ENCODE measurements at places on chromosomes 3 and 15.

- DNase-seq = no peak
Measured at GRCh38 chr15:28098360-28098765, 752 bp downstream of the OCA2 start.

- DNase-seq = no peak
Measured at GRCh38 chr3:45967724-45968123, 24.5 kb downstream of the CXCR6 start.

GRCh38 chr3:149536429-149536828, 61.9 kb downstream of the TM4SF4 start:
- no peak for DNase-seq

DNA sequence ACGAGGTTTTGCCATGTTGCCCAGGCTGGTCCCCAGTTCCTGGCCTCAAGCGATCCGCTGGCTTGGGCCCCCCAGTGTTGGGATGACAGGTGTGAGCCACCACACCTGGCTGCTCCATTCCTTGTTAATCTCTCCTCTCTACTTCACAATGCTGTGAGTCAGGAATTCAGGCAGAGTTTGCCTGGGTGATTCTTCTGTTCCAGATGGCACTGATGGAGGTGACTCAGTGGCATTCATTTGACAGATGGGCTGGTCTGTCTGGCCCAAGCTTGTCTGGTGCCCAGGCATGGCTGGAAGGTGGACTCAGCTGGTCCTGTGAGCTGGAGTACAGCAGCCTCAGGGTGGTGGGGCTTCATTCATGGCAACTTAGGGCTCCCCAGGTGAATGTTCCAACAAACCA, 43.2 kb downstream of the SLC6A20 start:
- DNase-seq = no peak

DNA sequence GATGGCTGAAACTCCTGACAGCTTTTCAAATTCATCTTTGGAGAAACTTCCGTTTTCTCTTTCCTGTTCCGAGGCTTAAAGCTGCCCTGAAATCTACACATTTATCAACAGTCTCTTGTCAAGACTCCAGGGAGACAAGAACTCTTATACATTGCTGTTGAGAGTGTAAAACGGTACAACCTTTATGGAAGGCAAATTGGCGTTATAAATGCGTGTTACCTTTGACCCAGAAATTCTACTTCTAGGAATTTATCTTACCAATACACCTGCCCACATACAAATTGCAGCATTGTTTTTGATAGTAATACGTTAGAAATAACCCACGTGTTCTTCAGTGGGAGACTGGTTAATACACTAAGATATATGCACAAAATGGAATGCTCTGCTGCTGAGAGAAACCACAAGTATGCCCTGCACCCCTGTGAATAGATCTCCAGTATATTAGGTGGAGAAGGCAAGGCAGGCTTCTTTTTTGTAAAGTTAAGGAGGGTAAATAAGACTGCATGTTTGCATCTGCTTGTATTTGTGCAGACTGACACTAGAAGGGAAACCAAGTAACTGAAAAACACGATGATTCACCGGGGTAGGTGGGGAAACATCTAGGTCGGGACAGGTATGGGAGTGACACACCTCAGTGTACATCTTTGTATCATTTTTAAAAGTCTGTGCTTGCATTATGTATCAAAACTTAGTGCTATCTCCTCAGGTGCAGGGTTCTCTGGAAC, 97.5 kb downstream of the IGF1R start:
- DNase-seq = no peak

GRCh38 chr3:193842832-193843473, 249.9 kb downstream of the OPA1 start:
- no peak for DNase-seq

DNA sequence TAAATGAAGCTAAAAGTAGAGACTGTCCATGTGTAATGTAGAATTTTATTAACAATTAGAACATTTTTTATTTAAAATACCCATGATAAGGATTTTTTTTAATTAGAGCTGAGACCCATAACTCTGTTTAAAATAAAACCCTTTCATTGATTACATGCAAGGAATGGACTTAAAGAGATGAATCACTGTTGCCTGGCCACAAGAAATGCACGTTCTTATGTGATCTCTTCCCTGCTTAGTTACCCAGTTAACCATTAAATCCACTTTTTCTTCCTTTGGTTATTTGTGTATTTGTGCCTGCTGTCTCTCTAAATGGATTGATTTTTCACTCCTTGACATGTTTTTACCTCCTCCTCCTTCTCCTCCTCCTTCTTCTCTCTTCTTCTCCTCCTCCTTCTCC, 83.3 kb upstream of the SLITRK3 start:
- DNase-seq = no peak

Data from GM12892 (cell line).